ENCODE measurements at places on chromosomes 7 and 10.

- DNase-seq: no peak
Observed at GRCh38 chr10:59880971-59881510, 25.3 kb downstream of the CCDC6 start.

GRCh38 chr10:13054844-13055243, 45.1 kb upstream of the OPTN start:
- DNase-seq: no peak

DNA sequence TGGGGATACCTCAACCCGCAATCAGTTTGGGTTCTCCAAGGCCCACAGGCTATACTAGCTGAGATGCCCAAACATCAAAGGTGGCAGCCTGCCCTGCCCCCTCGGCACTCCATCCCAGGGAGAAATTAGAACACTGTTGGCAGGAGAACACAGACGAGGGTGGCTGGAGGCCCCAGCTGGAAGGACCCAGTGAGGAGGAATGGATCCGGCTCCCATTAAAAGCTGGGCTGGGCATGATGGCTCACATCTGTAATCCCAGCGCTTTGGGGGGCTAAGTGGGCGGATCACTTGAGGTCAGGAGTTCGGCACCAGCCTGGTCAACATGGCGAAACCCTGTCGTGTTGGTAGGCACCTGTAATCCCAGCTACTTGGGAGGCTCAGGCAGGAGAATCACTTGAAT, 199.9 kb upstream of the GNAI1 start:
- DNase-seq: no peak

DNA sequence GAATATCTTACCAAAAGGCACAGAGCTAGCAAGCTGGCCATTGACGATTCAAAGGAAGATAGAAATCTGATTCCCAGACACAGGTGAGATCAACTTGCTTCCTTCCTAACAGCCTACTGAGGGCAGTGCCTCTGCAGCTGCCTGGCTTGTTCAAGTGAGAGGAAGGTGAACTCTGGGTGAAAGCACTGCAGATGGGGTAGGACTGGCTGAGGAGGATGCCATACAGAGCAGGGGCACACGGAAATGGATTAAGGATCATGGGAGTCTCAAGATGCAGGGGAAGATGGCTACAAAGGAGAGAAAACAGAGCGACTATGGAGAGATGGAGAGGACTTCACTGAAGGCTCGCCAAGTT, 34.4 kb upstream of the GPAM start:
- no peak for DNase-seq

GRCh38 chr7:81333536-81333935, 414.7 kb upstream of the SEMA3C start:
- DNase-seq: no peak

GRCh38 chr7:30521532-30521931, 16.9 kb upstream of the GGCT start:
- no peak for DNase-seq

GRCh38 chr10:89079961-89080360, 89.4 kb downstream of the FAS start:
- DNase-seq: no peak

- no peak for DNase-seq
Observed at GRCh38 chr7:84013616-84014240, 180.9 kb downstream of the SEMA3A start.

DNA sequence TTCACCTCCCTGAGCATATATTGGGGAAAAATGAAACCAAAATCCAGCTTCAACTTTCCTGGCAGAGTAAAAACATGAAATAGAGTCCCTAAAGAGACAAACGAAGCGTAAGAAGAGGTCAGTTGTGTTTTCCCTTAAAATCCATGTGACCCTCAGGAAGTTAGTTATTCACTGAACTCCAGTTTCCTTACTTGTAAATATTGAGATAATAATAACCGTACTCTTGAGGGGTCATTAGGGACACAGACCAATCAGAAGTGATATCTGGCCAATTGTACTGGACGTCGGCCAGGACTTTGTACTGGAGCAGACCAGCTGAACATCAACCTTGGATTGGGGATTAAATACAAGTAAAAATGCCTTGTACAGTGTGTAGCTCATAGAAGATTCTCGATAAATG, 167.0 kb downstream of the GATA3 start:
- no peak for DNase-seq

DNA sequence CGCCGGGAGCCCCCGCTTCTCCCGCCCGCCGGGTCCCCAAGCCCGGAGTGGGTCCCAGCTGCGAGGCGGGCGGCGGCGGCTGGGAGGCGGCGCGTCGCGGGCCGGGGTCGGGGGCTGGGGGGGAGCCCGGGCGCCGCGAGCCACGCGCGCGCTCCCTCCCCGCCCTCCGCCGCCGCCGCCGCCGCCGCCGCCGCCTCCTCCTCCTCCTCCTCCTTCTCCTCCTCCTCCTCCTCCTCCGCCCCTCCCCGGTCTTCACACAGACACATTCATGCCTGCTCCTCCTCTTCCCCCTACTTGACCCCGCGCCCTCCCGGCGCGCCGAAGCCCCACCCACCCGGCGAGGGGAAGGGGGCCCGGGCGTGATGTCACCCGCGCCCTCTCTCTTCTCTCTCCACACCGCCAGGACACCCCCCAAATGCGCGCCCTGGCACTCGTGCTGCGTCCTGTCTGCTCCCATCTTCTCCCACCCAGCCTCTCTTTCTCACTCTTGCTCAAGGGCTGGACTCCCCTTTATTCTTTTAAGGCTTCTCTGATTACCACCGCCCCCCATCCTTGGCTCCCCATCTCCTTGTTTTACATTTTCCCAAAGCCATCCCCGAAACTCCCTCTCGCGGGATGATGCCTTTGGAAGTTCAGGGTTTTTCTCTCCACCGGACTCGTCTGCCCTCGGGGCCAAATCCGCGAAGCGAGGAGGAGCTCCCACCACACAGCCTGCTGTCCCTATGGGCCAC, 967 bp upstream of the GLI3 start:
- DNase-seq: no peak

GRCh38 chr10:119724593-119725516, 995 bp upstream of the INPP5F start:
- DNase-seq: peak; percentile 59
